ENCODE measurements at places on chromosomes 7 and 10.

DNA sequence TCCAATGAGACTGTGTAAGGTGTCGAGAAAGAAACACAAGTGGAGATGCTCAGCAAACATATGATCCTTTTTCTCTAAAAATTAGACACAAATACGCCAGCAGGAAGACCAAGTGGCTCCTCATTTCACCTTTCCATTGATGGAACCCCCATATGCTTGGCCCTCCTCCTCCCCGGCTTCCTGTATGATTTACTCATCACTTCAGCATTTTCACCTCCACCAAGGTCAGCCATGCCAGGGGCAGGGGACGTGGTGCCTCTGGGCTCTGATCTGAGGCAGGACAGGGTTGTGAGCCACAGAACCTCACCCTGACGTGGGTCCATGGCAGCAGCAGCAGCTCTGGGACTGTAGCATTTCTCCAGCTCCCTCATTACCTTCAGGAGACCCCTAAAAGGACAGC is 116.8 kb upstream of the PFKP start:
- no peak for DNase-seq

- DNase-seq = no peak
These were observed 134.3 kb upstream of the PFKP start for GRCh38 chr10:2933071-2933470.

DNA sequence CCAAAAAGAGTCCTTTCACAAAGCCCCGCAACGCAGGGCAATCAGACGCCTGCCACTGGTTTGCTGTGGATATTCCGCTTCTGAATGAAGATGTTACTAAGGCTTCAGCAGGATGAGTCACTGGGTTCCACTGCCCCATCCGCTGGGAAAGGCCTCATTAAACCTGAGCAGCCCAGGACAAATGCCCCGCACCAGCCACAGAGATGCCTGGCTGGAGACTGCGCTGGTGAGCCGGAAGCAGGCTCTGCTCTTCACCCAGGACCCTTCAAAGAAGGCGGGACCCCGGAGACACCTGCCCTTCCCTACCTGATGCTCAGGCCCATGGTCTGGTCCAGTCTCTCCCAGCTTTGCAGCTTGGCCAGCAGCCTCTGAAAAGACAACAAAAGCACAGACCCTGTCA is 19.8 kb downstream of the MAD1L1 start:
- DNase-seq = no peak

- DNase-seq = no peak
These were observed 22.8 kb downstream of the C10orf105 start for GRCh38 chr10:71696628-71697326.

GRCh38 chr10:32963096-32963495 is 5.1 kb upstream of the ITGB1 start:
- DNase-seq = no peak

- DNase-seq = no peak
These were observed 451.8 kb downstream of the SEMA3D start for GRCh38 chr7:84735011-84735410.

DNA sequence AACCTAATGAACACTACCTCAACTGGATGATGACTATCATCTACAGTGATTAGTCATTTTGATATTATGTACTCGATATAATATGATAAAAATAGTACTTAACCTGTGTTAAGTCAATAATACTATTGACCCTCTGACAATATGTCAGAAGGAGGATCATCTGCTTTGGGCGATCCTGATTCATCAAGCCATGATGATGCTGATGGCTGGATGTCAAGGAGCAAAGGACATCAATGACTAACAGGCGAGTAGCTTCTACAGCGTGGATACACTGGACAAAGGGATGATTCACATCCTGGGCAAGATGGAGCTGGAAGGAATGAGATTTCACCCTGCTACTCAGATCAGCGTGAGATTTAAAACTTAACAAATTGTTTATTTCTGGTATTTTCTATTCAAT is 94.4 kb upstream of the SKAP2 start:
- DNase-seq = no peak

DNA sequence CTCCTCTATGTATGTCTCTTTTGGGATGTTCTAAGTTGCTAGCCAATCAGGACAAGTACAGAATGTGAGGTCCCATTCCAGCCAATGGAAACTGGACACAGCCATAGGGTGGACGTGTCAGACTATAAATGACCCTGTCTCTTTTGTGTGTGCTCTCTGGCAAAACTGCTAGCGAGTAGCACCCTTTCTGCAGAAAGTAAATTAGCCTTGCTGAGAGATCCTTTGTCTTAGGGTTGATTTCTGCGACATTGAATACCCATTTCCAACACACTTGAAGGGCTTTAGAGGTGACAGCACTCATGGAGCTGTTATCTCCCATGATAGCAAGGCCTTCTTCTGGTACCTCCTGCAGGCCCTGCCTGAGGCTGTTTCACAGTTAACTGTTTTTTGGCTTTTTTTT is 107.5 kb downstream of the CCNY start:
- no peak for DNase-seq

DNA sequence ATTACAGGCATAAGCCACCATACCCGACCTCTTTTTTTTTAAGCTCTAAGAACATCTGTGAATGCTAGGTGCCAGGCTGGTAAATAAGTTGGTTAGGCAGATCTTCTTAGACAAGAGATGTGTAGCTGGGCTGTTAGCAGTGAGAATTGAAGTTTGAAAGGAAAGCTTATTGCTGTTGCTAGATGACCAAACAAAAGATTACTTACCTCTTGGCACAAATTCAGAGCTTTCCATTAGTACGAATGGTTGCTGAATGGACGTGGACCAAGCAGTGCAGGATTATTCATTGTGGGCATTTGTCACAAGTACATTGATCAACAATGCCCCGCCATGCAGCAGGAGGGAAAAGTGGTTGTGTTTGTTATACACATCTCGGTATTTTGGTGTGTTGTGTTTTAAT is 131.2 kb downstream of the GFRA1 start:
- DNase-seq = no peak
